NCI-H524 (cell line): ENCODE measurements at places on chromosomes 13 and 19.

DNA sequence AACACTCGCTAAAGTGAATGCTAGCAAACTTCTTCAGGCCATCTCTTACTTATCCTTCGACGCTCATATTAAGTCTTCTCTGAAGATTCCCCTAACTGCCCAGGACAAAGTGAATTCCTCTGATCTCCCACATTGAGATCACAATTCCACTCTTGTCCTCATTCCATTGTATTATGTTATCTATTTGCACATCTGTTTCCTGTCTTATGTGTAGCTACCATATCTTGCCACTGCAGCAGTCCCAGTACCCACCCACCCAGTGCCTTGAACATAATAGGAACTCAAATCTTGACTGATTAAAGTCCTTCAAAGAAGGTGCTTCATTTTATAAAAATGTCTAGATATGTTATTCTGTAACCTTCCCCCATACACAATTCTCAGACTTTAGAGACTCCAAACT lies 702.3 kb downstream of the DIAPH3 start:
- DNase-seq, result no peak

DNA sequence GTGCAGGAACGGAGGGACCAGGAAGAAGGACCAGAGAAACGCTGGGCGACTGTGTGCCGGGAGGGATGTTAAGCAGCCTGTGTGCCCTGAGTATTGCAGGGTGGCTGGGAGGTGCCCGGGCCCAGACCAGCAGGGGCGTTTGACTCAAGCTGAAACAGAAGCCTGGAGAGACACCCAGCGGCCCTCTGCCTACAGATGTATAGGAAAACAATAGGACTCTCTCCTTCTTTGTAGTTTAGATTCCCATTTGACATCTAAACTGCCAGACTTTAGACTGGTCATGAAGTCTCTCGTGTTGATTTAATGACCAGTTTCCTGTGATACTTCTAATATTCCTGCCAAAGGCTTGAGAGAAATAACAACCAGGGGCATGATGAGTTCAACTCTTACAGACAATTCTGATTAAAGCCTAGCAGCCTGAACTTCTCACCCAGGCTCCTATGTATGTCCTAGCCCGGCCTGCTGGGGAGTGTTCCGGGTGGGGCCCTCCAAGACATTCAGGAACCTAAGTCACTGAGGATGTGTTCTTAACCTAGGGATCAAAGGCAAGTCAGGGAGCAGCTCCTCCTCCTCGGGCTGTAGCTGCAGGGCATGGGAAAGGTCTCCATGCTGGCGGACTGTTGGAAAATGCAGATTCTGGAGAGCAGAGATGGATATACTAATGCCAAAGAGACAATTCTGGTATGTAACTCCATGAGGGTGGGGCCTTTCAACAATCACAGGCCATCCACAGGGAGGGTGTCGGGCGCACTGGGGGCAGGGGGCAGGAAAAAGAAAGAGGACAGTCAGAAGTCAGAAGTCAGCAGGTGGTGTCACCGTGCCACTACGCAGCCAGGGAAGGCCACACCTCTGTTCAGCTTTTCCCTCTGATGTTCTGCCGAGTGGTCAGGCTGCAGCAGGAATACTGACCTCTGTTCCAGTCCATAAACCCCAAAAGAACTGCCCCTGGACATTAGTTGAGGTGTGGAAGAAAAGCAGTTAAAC lies 131.8 kb downstream of the STARD13 start:
- no peak for DNase-seq

- no peak for DNase-seq
Measured at GRCh38 chr13:51682686-51683085, 98.4 kb downstream of the WDFY2 start.

DNA sequence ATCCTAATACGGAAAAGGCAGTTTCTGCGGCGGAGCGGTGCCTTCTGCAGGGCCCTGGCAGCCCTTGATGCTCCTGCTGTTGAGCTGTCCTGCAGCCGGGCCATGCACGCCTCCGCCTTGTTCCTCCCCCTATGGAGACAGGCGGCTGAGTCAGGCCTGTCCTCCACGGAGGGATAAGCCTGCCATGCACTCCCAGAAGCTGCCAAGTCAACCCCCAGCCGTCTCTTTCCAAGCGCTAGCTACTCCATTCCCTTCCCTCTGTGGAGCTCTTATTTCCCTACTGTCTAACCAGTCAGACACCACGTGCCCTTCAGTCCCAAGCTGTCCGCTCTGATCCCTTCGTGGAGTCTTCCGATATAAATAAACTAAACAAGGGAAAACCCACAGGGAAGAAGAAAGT lies 197.0 kb downstream of the COL4A1 start:
- no peak for DNase-seq
